Adrenal gland (tissue), 19 donors: ENCODE measurements at places on chromosomes 5 and 9. TPM values are rescaled to one million over a fixed set of nuclear protein-coding genes. Genes with fewer than 3 reads are reported as not detected.

Gene DDX4
- not detected for polyA plus RNA-seq

Gene PCDHGB5
- polyA plus RNA-seq = 4.5 TPM

Gene STK32A
- 9.5 TPM for polyA plus RNA-seq

Gene SLC9A3
- 0.88 TPM for polyA plus RNA-seq

Gene DMXL1
- 25.2 TPM for polyA plus RNA-seq

Gene PCDHA12
- polyA plus RNA-seq = 0.20 TPM

Gene SV2C
- 0.46 TPM for polyA plus RNA-seq

Gene TAF11L10
- not detected for polyA plus RNA-seq

Gene IFNE
- not detected for polyA plus RNA-seq

Gene IL33
- polyA plus RNA-seq = 32.2 TPM

Gene HEMGN
- polyA plus RNA-seq = not detected

Gene SPINK6
- not detected for polyA plus RNA-seq

Gene FBN2
- 27.1 TPM for polyA plus RNA-seq

Gene CRB2
- polyA plus RNA-seq = 0.13 TPM

Gene CTSL
- polyA plus RNA-seq = 134 TPM

Gene TTC16
- polyA plus RNA-seq = 0.48 TPM

Gene SPATA31C1
- not detected for polyA plus RNA-seq

Gene ZFYVE16
- polyA plus RNA-seq = 24.2 TPM

Gene IFNA13
- not detected for polyA plus RNA-seq

Gene PCDHA3
- polyA plus RNA-seq = 0.16 TPM

Gene ANKRD31
- 0.31 TPM for polyA plus RNA-seq

Gene NUTM2G
- not detected for polyA plus RNA-seq

Gene EDIL3
- polyA plus RNA-seq = 8.8 TPM

Gene PHYHD1
- polyA plus RNA-seq = 9.1 TPM

Gene SLC36A3
- polyA plus RNA-seq = not detected

Gene ORM2
- 16.2 TPM for polyA plus RNA-seq

Gene SLC12A2
- polyA plus RNA-seq = 5.6 TPM

Gene FOXI1
- polyA plus RNA-seq = not detected

Gene PCDHGB2
- 0.88 TPM for polyA plus RNA-seq

Gene PELO
- polyA plus RNA-seq = 52.4 TPM

Gene CARTPT
- polyA plus RNA-seq = 317 TPM

Gene CD74
- polyA plus RNA-seq = 719 TPM

Gene PCDHA5
- 0.07 TPM for polyA plus RNA-seq

Gene TRIM7
- 2.1 TPM for polyA plus RNA-seq

Gene PCDHGA9
- 2.9 TPM for polyA plus RNA-seq

Gene DAB2
- 200 TPM for polyA plus RNA-seq

Gene PTPN3
- polyA plus RNA-seq = 3.1 TPM

Gene NKD2
- polyA plus RNA-seq = 0.92 TPM

Gene PCA3
- polyA plus RNA-seq = not detected

Gene PCDHAC1
- polyA plus RNA-seq = 0.81 TPM

Gene GTF3C5
- 51.2 TPM for polyA plus RNA-seq

Gene SLC4A9
- polyA plus RNA-seq = 0.32 TPM

Gene SRD5A1
- 1.6 TPM for polyA plus RNA-seq

Gene NR4A3
- polyA plus RNA-seq = 7.6 TPM

Gene SHOC1
- 0.57 TPM for polyA plus RNA-seq

Gene CMBL
- polyA plus RNA-seq = 28.7 TPM

Gene RANBP17
- polyA plus RNA-seq = 16.9 TPM

Gene SPATA31E1
- polyA plus RNA-seq = not detected

Gene CYLC2
- not detected for polyA plus RNA-seq

Gene GABRA6
- not detected for polyA plus RNA-seq

Gene LHFPL2
- 8.0 TPM for polyA plus RNA-seq

Gene FYB1
- 6.7 TPM for polyA plus RNA-seq
